ENCODE measurements at places on chromosomes 3 and 15. TPM values are rescaled to one million over a fixed set of nuclear protein-coding genes. Genes with fewer than 3 reads are reported as not detected.

The CAMK2N2 gene
- not detected for total RNA-seq

The ADCY5 gene
- under 0.01 TPM for total RNA-seq

The PROK2 gene
- not detected for total RNA-seq

The ZNF385D gene
- 4.2 TPM for total RNA-seq

The FBXO40 gene
- total RNA-seq = not detected

The VEPH1 gene
- 5.3 TPM for total RNA-seq

The CHST13 gene
- not detected for total RNA-seq

The CHRFAM7A gene
- 0.76 TPM for total RNA-seq

The TMCC1 gene
- total RNA-seq = 23.0 TPM

The ADGRG7 gene
- not detected for total RNA-seq

The ANKRD34C gene
- total RNA-seq = not detected

The TMEM266 gene
- not detected for total RNA-seq

The GOLGA6L7 gene
- not detected for total RNA-seq

The THUMPD3 gene
- 19.0 TPM for total RNA-seq

The SKOR1 gene
- under 0.01 TPM for total RNA-seq

The MAP2K5 gene
- total RNA-seq = 3.5 TPM

The LSAMP gene
- total RNA-seq = not detected

The SCG3 gene
- total RNA-seq = 0.13 TPM

The SCN11A gene
- 0.13 TPM for total RNA-seq

The DPPA2 gene
- total RNA-seq = not detected

The SIDT1 gene
- not detected for total RNA-seq

The TBC1D23 gene
- 30.2 TPM for total RNA-seq

The ZNF774 gene
- 0.64 TPM for total RNA-seq

The SH2D7 gene
- total RNA-seq = not detected

The IMPDH2 gene
- 328 TPM for total RNA-seq

The ANAPC13 gene
- 40.7 TPM for total RNA-seq

The SLC28A1 gene
- total RNA-seq = under 0.01 TPM

The PLSCR2 gene
- 0.13 TPM for total RNA-seq

The HES1 gene
- 71.8 TPM for total RNA-seq

The STARD9 gene
- total RNA-seq = 8.0 TPM

The PFN2 gene
- 12.1 TPM for total RNA-seq

The PDZRN3 gene
- total RNA-seq = 0.13 TPM

The RAF1 gene
- total RNA-seq = 84.0 TPM

The CYP11A1 gene
- total RNA-seq = not detected

The AGBL1 gene
- total RNA-seq = not detected

The DNAH12 gene
- under 0.01 TPM for total RNA-seq

The PAK6 gene
- not detected for total RNA-seq

The PPP1R14D gene
- total RNA-seq = not detected

The SNRK gene
- total RNA-seq = 108 TPM

The UROC1 gene
- total RNA-seq = not detected

The CLRN1 gene
- not detected for total RNA-seq

The SEMA5B gene
- total RNA-seq = under 0.01 TPM

The CLCN2 gene
- total RNA-seq = 2.1 TPM

The GPR176 gene
- 4.3 TPM for total RNA-seq

The ZBED2 gene
- under 0.01 TPM for total RNA-seq

The FBXW12 gene
- total RNA-seq = not detected

The CLSTN2 gene
- 0.13 TPM for total RNA-seq

The GABRR3 gene
- not detected for total RNA-seq

The SLC22A14 gene
- under 0.01 TPM for total RNA-seq

The OXSR1 gene
- total RNA-seq = 24.7 TPM

The NANOGP8 gene
- not detected for total RNA-seq

The CCDC12 gene
- total RNA-seq = 25.2 TPM

The PCOLCE2 gene
- total RNA-seq = 0.13 TPM

The PATL2 gene
- 0.13 TPM for total RNA-seq

The TRPM1 gene
- total RNA-seq = under 0.01 TPM

The LYZL4 gene
- total RNA-seq = not detected
